ENCODE measurements at places on chromosomes 11 and 22.

- DNase-seq: no peak
Observed at GRCh38 chr11:103703437-103703836, 333.0 kb upstream of the DDI1 start.

GRCh38 chr22:43491177-43491576 lies 79.4 kb downstream of the MPPED1 start:
- DNase-seq: no peak

DNA sequence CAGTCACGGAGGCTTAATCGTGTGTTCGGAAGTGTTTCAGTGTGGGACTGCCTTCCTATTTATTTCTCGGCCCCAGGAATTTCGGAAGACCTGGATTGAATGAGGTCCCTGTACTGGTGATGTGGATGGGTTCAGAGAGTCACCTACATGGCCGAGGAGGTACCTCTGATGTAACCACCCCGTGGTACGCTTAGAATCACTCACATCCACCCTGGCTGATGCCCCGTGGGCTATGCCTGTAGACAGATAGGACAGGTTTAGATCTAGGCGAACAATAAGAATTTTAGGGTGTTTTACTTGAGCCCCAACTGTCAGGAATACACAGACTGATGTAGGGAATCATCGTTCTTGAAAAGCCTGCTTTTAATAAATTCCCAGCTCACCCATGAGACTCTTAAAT lies 2.0 kb downstream of the MPPED1 start:
- DNase-seq: no peak

DNA sequence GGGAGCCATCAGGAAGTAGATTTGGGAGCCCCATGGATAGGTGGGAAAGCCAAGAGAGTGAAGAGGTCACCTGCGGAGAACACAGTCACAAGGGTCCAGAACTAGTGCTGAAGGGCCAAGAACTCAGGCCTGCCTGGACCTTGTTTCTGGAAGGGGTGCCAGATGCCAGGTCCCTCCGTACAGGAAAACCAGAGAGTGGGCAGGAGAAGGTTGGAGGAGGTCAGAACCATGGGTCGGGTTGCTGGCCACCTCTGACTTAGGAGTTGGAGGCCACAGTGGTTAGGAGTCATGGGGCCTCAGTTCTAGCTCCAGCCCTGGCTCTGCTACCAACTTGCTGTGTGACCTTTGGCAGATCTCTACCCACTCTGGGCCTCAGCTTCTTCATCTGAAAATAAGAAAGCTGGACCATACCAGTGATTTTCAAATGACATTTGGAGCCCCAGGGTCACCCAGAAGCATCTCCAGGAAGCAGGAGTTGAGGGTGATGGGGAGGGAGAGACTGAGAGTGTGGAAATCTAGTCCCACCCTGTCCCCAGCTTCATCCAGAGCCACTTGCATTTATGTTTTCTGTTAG lies 20.8 kb upstream of the TUB start:
- DNase-seq: no peak

DNA sequence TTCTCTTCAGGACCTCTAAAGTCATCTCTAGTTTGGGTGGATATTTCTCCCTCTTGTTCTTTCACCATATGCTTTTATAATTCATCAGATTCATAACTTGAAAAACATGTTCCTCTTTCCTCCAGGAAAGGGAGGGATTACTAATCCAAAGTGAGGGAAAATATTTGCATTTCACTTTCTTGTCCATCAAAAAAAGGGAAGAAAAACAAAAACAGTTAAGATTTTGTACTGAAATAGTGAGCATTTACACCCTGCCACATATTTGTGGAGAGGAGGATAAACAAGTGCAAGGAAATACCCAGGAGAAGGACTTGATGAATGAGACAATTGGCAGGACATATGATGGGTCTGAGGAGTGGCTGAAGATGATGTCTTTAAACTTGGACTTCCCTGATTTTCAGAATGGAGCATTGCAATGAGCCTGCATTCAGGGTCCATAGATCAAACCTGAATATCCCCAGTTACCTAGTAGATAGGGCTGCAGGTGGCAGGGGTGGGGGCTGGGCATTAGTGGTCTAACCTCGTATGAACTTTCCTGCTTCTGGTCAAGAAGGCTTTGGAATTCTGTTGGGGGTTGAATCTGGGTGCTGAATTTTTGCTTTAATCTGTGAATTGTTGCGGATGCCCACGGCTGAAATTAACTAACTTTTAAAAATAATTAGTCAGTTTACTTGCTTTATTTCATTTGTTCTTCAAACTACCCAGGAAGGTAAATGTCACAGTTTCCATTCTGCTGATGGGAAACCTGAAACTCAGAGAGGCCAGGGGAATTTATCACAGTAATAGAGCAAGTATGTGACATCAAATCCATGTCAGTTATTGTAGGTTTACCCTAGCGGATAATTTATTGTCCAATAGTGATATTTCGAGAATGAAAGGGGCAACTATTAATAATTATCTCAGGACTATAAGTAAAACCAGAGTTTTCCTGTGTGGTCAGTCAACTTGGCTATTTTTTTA lies 36.9 kb upstream of the TMEM123 start:
- DNase-seq: no peak

DNA sequence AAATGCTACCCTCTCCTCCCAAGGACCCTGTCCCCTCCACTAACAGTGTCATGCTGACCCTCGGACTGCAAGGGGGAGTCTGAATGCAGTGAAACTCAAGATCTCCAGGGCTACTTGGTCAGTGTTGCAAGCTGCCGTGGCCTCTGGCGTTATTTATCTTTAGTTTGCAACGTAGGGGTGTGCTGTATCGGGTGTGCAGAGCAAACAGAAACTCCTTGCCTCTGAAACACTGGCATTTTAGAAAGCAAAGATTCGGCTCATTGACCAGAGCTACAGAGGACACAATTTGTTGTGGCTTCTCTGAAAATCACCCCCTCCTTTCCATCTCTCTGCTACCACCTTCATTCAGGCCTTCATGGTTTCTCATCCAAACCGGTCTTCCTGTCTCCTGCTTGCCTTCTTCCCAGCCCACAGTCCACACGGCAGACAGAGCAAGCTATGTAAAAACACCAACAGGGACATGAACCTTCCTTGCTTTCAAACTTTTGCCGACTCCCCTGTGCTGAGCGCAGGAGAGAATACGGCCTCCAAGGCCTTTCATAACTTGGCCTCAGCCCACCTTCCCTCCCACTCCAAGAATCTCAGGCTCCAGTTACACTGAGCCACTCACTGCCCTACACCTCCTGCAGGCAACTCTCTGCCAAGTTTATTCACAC lies 14.9 kb downstream of the FZD4 start:
- DNase-seq: no peak

DNA sequence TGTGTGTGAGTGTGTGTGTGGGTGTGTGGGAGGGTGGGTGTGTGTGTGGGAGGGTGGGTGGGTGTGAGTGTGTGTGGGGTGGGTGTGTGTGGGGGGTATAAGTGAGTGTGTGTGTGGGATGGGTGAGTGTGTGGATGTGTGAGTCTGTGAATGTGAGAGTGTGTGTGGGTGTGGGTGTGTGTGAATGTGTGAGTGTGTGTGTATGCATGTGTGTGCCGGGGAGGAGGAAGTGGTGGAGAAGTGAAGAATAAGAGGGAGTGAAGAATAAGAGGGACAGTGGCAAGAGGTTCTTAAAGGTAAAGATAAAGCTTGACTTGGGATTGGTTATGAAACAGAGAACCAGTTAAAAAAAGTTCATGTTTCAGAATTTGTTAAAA lies 54.0 kb downstream of the PRR5L start:
- no peak for DNase-seq

GRCh38 chr22:20111689-20112622 lies 3.9 kb upstream of the RANBP1 start:
- DNase-seq: no peak

- no peak for DNase-seq
Observed at GRCh38 chr11:1969035-1969434, 21.9 kb downstream of the MRPL23 start.

GRCh38 chr11:65503368-65503948 lies 4.6 kb downstream of the MALAT1 start:
- DNase-seq: no peak

GRCh38 chr22:38176170-38176741 lies 5.4 kb downstream of the PLA2G6 start:
- no peak for DNase-seq

DNA sequence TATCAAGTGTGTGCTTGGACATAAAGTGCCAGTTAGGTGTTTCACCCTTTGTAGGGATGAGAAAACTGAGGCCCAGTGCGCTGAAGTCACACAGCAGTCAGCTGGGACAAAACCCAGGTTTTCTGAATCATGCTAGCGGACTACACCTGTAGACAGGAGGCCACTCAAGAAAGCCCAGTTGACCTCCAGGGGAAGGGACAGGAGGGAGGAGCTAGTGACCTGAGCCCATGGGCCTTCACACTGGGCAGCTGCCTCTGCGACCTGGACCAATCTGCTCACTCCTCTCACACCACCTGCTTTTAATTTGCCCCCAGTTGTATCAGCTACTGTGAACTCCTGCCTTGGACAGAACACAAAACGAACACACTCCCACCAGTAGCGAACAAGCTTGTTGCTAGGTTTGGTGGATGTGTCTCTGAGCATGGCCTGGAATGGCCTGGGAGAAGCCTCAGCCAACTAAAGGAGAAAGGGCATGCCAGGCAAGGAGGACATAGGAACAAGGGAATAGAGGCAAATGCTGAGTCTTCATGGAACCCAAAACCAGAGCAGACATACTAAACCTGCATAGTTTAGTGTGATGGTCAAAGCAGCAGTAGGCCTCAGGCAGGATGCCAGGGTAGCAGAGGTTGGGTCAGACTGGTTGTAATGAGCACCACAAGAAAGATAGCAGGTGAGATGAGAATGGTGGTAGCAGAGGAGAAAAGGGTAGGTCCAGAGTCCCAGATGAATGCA lies 7.2 kb downstream of the LMO1 start:
- DNase-seq: no peak

DNA sequence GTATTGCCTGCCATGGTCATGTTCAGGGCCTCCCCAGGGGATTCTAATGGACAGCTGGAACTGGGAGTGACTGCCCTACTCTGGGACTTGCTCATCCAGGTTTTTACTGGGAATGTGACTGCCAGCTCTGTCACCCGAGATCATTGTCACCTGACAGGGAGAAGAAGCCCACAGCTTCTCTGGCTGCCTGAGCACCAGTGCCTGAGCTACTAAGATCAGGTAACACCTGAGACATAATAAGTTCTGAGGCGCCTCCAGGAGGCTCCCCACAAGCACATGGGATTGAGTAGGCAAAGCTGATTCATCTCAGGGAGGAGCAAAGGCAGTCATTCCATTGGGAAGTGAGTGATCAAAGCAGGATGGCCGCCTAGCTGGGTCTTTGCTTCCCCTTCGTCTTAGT lies 84.2 kb upstream of the GALNT18 start:
- DNase-seq: no peak

All from activated CD4-positive, alpha-beta T cell treated with anti-CD3 and anti-CD28 coated beads, Interleukin-10, Interleukin-2, amounts not matched to agents 100 ng/mL and 50 ng/mL, durations not matched to agents 16 hours and 8 hours (primary cell).